NB4 (cell line): ENCODE measurements at places on chromosomes 7 and 10.
A peak's percentile ranks its signal among the peaks of the same experiment; 100 is the strongest.

DNA sequence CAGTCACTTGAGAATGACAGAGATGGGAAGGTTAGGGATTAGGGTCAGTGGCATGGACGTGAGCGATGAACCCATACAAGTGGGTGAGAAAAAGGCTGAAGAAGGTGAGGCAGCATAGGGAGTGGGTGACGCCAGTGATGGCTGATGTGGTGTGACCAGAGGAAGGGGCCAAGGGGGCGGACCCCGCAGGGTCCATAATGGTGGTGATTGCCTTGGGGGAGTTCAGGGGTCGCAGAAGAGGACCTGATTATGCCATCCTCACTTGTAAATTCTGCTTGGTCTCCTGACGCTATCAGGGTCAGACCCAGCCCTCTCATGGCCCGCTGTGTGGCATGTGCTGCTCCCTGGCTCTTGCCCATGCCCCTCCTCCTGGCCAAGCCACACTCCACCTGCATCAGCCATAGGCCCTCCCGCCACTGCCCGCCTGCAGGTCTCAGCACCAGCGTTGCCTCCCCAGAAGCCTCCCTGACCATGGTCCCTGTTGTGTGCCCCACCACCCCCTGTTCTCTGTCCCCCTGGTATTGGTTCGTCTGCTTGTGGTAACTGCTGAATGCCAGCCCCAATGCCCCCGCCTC lies 235.7 kb downstream of the EBF3 start:
- no peak for DNase-seq

GRCh38 chr10:85666102-85666501 lies 700.5 kb downstream of the GRID1 start:
- no peak for DNase-seq

- DNase-seq = no peak
Measured at GRCh38 chr10:14333606-14334005, 2.9 kb upstream of the FRMD4A start.

GRCh38 chr7:112905950-112906349 lies 115.8 kb upstream of the TMEM168 start:
- DNase-seq = peak; percentile 15

DNA sequence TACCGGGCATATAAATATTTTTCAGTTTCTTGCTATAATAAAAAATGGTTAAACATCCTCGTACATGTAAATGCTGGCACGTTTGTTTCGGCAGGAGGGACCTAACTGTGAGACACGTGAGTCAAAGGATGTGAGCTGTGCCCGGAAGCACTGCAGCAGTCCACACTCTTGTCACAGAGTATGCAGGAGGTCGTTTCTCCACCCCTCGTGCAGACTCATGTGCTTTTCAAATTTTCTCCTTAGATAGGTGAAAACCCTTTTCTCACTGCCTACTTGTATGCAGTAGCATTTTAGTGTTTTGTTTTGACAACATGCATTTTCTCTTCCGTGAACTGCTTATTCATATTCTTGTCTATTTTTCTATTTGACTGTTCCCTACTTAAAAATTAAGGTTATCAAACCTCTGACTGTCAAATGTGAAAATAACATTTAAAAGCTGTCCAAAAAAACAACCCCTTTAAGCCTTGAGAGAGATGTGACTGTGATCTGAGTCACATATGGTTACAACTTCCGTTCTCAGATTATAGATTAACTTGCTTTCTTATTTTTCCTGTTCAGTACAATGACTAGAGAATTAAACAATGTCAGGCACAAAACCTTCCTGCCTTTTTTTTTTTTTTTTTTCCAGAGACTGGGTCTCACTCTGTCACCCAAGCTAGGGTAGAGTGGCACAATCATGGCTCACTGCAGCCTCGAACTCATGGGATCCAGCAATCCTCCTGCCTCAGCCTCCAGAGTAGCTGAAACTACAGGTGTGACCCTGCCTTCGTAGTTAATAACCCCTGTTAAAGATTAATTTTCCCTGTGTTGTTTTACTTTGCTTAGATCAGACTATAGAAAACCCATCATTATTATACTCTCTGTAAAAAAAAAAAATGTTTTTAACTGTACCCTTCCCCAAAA lies 45.1 kb downstream of the DPY19L1 start:
- DNase-seq = no peak

DNA sequence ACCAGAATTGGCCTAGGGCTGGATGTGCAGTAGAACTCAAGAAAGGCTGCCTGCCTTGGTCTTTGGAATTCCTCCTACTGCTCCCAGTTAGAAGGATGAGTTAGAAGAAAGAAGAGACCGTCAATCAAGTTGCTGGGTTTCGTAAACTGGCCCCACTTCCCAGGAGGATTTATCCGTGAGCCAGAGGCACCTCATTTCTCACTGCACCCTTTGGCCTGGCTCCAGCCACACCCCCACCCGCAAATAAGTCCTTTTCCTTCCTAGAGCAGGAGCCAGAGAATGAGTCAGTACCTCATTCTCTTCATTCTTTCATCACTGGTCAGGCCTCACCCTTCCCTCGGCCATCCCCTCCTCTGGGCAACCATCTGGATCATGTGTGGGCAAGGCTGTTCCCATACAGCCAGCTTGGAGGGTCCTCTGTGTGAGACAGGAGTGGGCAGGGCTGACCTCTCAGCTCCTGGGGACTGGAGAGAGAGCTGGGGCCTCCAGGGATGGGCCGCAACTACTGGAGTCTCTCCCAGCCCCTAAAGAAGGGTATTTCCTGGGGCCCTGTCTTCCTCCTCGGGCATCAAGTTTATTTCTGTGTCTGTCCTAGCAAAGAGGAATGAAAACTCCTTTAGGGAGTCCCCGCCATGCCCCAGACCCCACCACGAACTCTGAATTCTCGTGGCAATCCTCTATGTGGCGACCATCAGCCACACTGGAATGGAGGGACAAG lies 87.2 kb upstream of the DUSP5 start:
- no peak for DNase-seq

- no peak for DNase-seq
Measured at GRCh38 chr10:30816159-30816819, 186.7 kb upstream of the LYZL2 start.

DNA sequence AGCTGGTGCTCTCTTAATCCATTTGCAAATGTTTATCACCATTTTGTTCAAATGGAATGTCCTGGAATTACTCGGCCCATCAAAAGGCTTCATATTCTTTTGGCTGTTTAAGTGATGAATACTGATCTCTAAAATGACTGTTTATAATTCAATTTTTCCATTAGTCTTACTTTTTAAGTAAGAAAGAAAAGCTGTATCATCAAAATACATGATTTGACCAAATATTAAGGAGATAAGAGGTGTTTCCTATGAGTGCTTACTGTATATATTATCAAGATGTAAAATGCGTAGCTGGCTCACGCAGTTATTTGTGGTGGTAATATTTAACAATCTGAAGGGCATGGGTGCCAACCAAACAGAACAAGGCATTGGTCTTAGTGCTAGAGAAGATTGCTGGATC lies 51.2 kb downstream of the OTUD1 start:
- no peak for DNase-seq

- DNase-seq = peak; percentile 83
Measured at GRCh38 chr7:50962962-50963374, 180.3 kb upstream of the GRB10 start.

- DNase-seq = no peak
Measured at GRCh38 chr10:103231047-103231551, 14.6 kb upstream of the RPEL1 start.

DNA sequence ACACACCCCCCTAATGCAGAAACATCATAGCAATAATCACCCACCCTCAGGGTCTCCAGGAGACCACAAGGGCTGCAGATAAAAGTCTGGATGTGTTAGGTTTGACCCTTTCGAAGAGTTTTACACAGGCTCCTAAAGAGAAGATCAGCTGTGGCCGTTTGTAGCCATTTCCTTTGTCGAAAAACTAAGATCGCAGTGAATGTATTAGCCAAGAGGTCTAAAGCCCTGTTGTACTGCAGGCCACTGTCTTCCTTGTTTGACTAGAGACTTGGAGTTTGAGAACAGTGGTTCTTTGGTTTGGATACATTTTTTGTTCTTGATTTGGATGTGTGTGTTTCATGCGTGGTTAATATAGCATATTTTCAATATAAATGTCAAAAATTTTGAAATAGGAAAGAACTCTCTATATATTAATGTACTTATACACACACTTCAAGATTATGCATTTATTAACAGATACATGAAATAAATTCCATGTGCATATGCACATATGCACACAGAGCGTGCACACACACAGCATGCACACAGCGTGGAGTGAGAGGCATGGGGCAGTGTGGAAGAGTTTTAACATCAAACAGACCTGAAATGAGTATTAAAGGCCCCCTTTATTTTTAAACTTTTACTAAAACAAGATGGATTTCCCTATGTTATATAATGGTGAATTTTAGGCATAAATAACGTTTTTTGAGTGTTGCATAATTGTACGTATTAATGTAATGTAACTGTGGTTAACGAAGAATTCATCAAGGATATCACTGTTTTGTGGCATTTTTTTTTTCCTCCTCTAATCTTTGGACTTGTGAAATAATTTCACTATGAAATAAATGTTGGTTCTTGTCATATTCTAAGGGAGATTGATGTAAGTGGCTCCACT lies 2.2 kb downstream of the IKZF1 start:
- peak; percentile 81 for DNase-seq

DNA sequence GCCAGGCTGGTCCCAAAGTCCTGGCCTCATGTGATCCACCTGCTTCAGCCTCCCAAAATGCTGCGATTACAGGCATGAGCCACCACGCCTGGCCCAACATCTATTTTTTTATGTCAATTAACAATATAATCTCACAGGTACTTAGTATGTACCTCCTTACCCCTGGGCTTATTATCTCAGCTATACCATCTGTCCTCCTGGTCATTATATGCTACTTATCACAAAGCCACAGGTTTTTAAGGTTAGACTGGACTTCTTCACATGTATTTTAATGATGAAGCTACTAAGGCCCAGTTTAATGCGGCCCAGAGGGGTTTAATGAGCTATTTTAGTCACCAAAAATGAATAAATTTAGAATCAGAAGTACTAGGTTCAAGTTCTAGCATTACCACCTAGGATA lies 3.4 kb downstream of the NSUN6 start:
- DNase-seq = no peak

DNA sequence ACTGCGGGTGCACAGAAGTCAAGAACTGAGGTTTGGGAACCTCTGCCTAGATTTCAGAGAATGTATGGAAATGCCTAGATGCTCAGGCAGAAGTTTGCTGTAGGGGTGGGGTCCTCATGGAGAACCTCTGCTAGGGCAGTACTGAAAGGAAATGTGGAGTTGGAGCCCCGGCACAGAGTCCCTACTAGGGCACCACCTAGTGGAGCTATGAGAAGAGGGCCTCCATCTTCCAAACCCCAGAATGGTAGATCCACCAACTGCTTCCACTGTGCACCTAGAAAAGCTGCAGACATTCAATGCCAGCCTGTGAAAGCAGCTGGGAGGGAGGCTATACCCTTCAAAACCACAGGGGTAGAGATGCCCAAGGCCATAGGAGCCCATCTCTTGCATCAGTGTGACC lies 1336.0 kb upstream of the CELF2 start:
- peak; percentile 1 for DNase-seq

DNA sequence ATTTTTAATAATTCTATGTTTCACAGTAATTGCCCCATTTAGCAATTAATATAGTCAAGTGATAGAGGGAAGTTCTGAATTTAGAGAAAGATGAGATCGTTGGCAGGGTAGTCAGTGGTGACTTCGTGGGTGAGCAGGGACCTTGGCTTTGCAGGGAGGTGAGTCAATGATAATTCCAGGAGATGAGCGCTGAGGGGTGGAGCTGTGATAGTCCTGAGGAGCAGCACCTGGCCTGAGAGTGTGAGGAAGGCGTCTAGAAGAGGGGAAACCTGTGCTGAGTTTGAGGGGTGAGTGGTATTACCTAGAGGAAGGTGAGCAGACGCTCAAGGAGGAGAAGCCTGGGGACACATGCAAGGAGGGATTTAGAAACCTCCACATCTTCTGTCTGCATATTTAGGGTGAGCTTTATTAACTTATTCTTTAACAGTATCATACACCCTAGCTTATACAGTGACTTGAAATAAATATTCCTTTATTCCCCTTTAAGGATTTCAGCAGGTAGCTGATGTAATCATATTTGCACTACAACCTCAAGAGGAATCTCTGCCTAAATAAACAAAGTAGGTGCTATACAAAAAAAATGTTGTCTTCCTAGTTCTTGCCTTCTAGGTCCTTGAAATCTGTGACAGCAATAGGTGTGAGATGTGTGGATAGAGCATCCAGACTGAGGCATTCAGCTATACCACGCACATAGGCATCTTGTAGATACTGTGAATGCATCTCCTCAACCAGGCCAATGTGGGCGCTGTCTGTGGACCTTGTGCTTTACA lies 2.1 kb upstream of the TRIL start:
- DNase-seq = no peak

DNA sequence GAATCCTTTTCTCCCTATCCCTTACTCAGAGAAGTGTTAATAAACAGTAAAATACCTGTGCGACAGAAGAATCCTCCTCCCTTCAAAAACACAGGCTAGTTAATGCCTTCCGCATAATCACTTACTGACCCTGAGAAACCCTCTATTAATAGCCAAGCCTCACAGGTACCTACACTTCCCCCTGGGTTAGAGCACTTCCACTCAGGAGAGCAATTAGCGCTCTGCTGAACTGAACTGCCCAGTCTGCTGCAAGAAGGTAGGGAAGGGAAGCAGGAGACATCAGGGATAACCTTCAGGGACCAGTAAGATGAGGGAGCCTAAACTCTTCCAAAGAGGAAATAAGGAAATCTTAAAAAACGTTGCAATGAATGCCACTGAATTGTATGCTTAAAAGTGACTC lies 39.6 kb downstream of the KIAA1549 start:
- DNase-seq = no peak

- DNase-seq = no peak
Measured at GRCh38 chr10:100983868-100984671, 3.2 kb downstream of the MRPL43 start.

DNA sequence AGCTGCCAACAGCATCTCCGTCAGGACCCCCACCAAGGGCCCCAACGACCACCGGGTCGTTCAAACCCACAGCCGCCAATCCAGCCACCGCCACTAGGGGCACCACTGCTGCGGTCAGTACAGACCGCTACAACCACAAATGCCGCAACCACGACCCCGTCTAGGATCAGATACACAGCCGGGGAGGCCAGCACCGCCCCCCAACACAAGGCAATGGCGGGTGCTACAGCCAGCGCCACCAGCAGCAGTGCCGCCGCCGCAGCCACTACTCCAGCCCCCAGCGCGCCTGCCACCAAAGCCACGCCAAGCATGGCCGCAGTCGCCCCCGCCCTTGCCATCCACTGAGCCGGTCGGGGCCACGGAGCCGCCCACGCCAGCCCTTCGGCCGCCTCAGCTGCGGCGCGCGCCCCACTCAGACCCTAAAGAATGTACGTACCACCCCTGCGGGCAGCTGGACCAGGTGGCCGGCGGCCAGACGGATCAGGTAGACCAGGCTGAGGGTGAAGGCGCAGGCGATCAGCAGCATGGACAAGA lies 473 bp downstream of the CYP51A1 start:
- DNase-seq = peak; percentile 81
